ENCODE measurements at places on chromosomes 13 and 19.

- no peak for DNase-seq
Measured at GRCh38 chr13:69935043-69935442, 172.6 kb upstream of the ATXN8OS start.

DNA sequence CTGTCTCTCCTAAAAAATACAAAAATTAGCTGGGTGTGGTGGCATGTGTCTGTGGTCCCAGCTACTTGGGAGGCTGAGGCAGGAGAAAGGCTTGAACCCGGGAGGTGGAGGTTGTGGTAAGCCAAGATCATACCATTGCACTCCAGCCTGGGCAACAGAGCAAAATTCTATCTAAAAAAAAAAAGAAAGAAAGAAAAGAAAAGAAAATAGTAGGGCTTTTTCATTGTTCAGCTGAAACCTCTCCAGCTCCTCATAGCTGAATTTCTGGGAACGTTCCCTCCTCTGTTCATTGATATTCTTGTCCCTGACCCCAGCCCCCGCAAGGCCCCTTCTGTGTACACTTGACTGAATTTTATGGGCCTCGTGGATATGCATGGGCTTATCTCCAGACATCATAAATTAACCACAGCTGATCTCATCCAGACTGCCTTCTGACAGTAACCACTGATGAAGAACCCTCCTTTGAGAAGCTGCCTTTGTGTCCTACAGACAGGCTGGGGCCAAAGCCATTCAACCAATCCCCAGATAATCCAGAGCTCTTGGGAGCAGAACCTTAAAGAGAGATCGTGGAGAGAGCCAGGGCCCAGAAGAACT lies at the start of gene ELSPBP1:
Gene ELSPBP1, plus strand, starts transcription at position 424 of the 594 bp plus-strand sequence. CDS start 14,036 bp downstream, outside the sequence.
- no peak for DNase-seq

DNA sequence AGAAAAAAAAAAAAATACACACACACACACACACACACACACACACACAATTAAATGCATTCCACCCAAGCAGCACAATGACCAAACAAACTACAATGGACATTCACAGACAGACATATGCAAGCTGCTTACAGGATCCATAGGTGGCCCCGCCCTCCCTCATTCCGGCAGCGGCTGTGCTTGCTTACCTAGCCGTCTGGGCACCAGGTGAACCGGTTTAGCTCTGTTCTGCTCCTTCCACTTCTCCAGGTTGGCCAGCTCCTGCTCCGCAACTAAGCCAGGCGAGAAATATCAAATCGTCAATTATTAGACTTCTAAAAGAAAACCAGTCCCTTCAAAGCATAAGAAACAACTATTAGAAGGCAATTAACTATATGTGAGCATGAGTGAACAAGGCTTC lies 23.1 kb downstream of the EPSTI1 start:
- no peak for DNase-seq

DNA sequence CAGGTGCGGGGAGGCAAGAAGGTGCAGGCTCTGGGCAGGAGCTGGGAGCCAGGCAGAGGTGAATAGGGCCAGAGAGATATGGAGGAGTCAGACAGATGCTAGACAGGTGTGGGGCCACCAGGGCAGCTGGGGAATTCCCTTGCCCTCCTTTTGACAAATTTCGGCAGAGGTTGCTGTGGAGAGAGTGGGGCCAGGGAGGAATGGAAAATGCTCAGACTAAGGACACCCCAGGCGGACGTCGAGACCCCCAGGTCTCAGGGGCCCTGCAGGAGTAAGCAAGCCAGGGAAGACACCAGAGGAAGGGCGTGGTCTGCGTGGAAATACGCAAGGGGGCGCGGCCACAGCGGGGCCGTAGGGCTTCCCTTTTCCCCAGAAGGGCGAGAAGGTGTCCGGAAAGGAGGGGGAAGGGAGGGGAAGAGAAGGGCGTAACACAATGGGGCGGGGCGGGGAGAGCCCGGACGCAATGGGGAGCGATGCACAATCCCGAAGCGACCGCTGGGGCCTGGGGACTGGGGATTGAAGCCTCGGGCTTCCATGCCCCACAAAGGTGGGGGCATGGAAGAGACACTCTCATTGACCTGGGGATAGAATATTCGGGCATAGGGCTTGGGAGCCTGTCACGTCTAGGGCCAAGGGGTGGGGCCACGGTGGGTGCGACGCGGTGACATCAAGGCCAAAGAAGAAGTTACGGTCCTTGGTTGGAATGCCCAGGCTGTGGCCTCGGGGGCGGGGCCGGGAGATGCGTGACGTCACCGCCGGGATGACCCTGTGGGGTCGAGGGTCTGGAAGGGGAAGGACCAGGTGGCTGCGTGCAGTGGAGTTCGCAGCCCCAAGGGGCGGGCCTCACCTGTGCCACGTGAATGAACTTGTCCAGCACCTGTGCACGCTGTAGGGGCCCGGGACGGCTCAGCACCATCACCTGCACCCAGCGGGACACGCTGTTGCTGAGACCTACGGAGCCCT lies 8.2 kb downstream of the RASGRP4 start:
- DNase-seq = no peak

GRCh38 chr13:32001769-32002168 lies 29.8 kb upstream of the FRY start:
- no peak for DNase-seq

GRCh38 chr13:62158520-62158919 lies 742.9 kb upstream of the PCDH20 start:
- no peak for DNase-seq

GRCh38 chr13:73876323-73876722 lies 257.9 kb downstream of the KLF12 start:
- no peak for DNase-seq

- no peak for DNase-seq
Measured at GRCh38 chr19:18264971-18265540, 9.2 kb downstream of the IQCN start.

DNA sequence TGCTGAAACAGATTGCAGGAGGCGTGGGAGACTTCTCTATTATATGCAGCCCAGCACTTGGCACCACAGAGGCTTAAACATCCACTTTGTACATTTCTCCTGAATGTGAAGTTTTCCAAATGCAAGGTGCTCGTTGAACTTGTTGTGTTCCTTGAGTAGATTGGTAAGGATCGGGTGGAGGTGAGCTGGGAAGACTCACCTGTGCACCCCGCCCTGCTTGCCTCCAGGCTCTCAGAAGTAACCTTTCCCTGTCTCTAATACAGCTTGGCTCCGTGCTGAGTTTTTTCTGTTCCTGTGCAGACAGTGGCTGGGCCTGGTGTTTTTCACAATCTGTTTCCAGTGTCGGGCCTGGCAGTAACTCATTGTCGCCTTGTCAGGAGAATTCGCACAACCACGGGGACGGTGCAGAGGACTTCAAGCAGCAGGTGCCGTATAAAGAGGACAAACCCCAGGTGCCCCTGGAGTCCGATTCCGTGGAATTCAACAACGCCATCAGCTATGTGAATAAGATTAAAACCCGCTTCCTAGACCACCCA lies 12.3 kb downstream of the SIN3B start:
- no peak for DNase-seq

- no peak for DNase-seq
Measured at GRCh38 chr13:26007261-26008125, 44.3 kb downstream of the SHISA2 start.

DNA sequence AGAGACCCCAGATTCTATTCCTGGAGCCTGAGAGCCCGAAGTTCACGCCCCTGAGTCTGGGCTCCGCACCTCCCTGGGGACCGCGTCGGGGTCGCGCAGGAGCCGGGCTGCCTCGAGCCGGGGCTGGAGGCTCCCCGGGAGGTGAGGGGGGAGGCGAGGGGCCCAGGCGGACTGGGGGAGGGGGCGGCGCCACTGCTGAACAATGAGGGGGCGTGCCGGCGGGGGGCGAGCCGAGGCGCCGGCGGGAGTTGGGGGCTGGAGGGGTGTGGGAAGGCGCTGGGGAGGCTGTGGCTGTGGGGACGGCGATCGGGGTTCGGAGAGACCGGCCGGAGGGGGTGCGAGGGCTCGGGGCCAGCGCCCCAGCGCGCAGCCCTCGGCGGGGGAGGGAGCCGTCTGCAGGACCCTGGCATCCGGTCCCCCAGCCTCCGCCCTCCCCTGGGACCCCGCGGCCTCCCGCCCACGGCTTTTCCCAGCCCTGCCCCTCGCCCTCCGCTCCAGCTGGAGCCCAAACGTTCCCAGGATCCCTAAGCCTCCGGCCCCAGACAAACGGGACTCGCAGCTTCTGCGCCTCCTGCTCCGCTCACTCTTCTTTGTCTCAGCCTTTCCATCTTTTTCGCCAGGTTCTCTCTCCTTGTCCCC lies 922 bp downstream of the PLEKHG2 start:
- DNase-seq = no peak

GRCh38 chr13:114229506-114229905 lies 5.2 kb upstream of the CDC16 start:
- no peak for DNase-seq

GRCh38 chr13:30523211-30523610 lies 57.5 kb upstream of the HMGB1 start:
- no peak for DNase-seq

- DNase-seq = no peak
Measured at GRCh38 chr13:30103161-30103840, 204.1 kb downstream of the KATNAL1 start.

DNA sequence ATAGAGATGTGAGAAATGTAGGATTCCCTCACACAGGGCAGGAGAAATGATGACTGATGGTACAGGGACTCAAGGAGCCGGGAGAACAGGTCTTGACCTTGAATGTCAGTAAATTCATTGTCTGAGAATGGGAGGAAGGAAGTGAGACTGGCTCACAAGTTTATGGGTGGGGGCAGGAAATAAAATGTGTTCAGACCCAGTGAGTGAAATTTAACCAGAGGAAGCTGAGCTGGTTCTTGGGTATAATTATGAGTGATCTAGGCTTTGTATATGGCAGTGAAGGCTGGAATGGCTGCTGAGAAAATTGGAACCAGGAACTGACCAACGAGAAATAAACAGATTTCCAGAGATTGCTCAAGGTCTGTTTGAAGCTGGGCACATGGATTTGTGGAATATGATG lies 6.3 kb upstream of the IGSF23 start:
- DNase-seq = no peak

- DNase-seq = peak; percentile 14
Measured at GRCh38 chr13:92313382-92313781, 913.2 kb upstream of the GPC6 start.

GRCh38 chr19:55683449-55684261 lies 8.6 kb downstream of the EPN1 start:
- no peak for DNase-seq

DNA sequence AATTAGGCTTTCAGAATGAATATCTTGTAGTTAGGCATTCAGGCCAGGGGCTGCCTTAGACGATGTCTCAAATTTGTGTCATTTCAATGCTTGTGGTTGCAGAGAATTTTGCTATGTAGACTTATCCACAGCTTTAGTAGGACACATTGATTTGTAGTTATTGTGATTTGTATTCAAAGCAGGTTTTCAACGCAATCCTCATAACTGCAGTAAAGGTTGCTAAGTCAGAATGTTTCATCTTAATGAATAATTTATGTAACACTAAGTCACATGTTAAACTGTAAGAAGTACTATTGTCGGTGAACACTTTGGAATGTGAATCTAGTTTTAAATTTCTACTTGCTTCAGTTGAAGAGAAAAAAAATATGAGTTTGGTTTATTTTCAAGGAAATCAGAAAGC lies 1117.2 kb upstream of the SPRY2 start:
- no peak for DNase-seq

DNA sequence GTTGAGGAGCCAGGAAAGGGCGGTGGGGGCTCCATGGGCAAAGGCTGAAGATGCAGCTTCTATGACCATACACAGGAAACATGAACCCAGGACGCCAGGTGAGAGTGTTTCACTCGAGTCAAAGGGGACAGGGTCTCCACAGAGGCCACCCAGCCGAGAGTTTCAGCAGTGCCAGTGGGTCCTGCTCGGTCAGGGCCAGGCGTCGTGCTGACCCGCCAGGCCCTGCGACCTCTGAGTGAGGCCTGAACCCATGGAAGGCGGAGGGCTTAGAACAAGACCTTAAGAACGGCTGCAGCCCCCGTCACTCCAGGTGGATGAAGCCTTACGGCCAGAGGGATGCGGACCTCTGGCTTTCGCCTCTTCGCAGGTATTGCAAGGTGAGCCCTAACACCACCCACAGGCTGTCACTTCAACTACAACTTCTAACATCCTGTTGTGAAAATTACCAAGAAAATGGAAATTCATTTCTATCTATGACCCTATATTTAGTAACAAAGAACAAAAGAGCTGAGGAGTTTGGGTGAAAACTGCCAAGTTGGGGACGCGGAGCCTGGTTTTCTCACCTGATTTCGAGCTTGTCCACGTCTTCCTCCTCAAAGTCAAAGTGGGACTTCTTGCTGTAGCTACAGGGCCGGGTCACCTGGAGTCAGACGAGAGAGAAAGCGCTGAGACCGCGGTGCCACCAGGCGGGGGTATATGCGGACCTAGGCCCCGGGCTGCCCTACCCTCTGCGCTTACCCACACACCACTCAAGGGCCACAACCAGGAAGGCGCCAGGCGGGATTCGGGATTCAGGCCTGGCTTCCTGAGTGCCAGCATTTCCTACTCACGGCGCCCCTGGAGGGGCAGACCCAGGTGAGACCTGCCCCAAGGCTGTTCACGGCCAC lies 50.1 kb upstream of the C13orf46 start:
- no peak for DNase-seq

GRCh38 chr13:95426631-95427030 lies 125.4 kb upstream of the ABCC4 start:
- no peak for DNase-seq

DNA sequence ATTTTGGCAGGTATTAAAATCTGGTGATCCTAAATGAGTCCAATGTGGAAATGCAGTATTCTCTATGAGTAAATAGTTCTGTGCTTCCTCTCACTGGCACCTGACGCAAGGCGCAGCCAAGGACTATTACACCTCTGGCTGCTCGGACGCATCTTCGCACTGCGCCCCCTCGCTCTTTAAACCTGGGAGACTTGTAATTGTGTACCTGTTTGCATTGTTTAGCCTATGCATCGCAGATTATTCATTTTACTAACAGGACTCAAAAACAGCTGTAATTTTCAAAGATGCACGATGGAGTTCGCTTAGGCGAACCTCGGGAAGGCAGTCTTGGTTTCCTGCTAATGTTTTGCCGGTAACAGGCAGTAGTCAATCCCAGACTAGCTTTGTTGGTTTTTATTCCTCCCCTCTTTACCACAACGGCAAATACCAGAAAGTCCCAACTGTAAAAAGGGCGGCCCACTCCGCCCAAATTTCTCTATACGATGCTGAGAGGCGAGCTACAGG lies 113.2 kb downstream of the KCNRG start:
- DNase-seq = no peak

- DNase-seq = no peak
Measured at GRCh38 chr19:38437917-38438316, 4.4 kb downstream of the RYR1 start.

GRCh38 chr13:101449790-101450748 lies 2.4 kb upstream of the ITGBL1 start:
- DNase-seq = peak; percentile 46

- DNase-seq = no peak
Measured at GRCh38 chr19:1516395-1516753, 3.6 kb upstream of the ADAMTSL5 start.

GRCh38 chr19:2260341-2260805 lies 4.2 kb upstream of the JSRP1 start:
- DNase-seq = no peak

DNA sequence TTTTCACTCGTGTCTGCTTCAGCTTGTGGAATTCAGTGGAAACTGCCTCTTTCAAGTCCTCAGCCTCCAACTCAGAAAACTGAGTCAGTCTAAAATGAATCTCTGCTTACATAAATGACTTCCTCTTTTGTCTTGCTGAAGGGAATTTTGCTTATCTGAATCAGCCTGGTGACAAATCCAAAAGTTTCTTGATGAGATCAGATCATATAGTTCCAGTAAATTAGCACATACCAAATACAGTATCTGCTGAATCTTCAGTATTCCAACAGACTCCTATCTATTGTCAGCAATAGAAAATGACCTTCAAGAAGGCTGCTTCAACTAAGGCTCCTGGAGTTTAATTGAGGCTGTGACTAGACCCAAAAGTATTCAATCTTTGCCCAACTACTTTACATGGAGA lies 290.0 kb downstream of the MZT1 start:
- peak; percentile 0 for DNase-seq

Data from fibroblast of the conjunctiva (primary cell).